ENCODE measurements at places on chromosomes 1 and 21.

GRCh38 chr21:27134516-27134915 lies 167.6 kb upstream of the ADAMTS5 start:
- DNase-seq = no peak

DNA sequence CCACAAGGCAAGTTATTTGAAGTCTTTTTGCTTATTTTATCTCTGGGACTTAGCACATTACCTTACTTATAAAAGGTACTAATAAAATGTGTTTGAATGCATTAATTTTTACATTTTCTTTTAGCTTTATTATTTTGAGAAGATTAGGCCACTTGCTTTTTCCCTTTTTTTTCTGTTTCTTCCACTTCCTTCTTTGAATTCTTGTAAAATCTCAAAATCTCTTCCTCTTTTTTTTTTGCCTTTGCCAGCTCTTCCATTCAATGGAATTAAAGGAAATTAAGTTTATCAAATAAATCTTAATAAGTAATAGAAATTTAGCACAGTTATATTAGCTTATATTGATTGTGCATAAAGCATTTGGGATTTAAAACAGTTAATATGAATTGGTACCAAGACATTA lies 260.9 kb downstream of the SRGAP2C start:
- DNase-seq = no peak

- DNase-seq = no peak
Measured at GRCh38 chr1:224273641-224274040, 56.3 kb downstream of the NVL start.

GRCh38 chr1:35894656-35895055 lies 11.6 kb downstream of the AGO1 start:
- no peak for DNase-seq

DNA sequence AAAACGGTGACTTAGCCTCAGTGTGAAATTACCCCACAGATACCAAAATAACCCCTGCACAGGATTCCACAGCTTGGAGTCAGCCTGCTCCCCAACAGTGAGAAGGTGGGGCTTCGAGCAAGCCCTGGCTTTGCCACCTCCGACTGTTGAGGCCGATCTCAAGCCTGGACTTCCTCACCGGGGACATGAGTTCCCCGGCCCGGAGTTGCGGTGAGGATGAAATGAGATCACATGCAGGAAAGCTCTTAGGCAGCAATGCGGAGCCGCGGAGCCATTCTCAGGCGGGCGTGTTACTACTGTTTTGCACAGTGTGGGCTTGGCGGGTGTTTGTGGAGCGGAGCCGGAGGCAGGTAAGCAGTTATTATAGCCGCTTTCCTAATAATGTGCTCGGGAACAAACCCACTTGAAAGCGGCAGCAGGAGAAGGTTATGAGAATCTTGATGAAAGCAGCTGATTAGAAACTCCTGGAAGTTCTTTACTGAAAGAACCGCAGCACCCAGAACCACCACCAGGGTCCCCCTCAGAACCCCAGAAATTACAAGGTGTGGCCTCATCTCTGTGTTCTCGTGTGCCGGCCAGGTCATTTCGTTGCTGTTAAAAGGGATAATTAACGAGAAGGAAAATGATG lies 3.9 kb upstream of the CLSTN1 start:
- no peak for DNase-seq

DNA sequence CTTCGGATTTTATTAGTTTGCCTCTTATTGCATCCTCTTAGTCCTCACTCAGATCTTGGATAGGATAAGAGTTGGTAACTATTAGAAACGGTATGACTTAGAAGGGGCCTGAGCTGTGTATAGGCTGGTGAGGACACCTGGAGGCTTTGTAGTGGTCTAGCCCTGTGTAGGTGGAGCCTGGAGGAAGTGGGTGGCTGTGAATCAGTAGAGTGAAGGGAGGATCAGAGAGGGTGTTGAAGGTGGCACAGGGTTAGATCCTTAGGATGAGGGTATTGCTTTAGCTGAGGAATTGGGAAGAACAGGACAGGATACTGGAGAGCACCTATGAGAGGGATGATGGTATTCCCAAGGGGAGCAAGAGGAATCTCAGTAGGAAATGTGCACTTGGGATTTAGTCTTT lies 5.7 kb downstream of the VANGL1 start:
- no peak for DNase-seq

GRCh38 chr21:31216206-31216605 lies 127.9 kb downstream of the TIAM1 start:
- DNase-seq = no peak

- no peak for DNase-seq
Measured at GRCh38 chr1:32106663-32107275, 1.1 kb upstream of the KPNA6 start.

DNA sequence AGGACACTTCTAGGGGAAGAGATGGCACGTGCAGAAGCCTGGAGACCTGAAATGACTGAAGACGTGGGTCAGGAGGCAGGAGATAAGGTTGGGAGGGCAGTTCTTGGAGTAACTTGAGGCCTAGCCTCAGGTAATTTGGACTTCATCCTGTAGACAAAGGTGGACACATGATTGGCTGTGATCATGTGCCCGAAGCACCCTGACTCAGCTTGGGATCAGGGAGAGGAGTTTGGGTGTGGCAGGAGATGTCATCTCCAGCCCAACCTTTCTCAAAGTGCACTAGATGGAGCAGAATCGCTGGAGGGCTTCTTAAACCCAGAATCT lies 1.5 kb downstream of the SLC66A1 start:
- no peak for DNase-seq

DNA sequence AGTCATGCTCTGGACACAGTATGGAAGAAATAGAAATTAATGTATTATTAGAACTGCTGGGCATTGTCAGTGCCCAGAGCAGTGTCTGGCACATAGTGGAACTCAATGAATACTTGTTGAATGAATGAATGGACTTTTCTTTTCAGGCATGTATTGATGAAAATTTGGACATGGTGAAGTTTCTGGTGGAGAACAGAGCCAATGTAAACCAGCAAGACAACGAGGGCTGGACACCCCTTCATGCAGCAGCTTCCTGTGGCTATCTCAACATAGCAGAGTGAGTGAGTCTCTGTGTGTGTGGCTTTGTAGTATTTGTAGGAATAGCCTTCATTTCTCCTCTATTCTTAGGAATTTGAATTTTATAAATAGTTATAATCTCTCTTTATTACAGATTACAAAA lies 68.1 kb downstream of the PPP1R12B start:
- DNase-seq = no peak

DNA sequence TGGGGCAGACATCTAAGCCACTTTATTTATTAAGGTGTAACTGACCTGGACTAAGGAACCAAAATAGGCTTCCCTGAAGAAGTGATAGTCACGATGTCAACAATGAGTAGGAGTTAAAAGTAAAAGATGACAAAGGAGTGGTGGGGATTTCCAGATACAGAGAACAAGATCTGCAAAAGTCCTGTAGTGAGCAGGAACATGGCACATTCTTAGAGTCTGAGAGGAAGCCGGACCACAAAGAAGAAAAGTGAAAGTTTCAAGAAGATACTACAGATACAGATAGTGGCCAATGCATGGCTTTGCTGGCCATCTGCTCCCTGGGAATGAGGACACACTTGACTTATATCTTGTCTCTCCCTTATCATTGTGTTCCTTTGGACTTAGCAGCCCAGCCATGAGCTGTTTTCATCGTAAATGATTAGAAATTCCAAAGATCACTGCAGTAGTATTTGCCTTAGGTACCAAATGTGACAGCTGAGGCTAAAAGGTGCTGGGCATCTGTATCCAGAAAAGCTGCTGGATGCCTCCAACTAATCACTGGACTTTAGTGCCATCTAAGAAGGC lies 302.4 kb upstream of the NR5A2 start:
- no peak for DNase-seq

- no peak for DNase-seq
Measured at GRCh38 chr1:76666499-76666898, 200.8 kb upstream of the ST6GALNAC5 start.

- no peak for DNase-seq
Measured at GRCh38 chr1:58981392-58981791, 197.5 kb upstream of the JUN start.

DNA sequence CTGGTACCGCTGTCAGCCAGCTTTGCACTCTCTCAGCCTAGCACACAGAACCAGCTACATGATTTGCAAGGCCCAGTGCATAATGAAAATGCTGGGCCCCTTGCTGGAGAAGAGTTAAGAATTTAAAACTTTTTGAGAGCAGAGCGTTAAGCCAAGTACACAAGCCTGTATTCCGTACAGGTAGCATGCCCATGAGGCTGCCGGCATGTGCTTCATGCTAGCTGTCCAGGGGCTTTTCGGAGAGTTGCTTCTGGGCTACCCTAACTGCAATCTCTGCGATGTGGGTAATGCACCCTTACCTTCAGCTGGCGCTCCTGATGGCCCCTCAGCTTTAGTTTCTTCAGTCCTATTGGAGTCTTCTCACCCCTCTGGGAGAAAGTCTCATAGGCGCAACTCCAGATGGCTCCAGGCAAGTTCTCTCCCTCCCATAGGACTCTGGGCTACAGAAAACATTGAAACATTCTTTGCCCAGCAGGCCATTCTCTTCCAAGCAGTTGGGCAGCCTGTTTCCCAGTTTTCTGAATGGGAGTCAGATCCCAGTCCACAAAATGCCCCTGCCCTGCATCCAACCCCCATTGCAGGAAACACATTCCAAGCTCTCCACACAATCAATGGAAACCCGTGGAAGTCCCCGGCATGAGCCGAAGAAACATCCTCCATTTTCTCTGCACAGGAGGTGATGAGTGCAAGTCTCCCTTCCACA lies 5.7 kb upstream of the AKT3 start:
- DNase-seq = no peak

- no peak for DNase-seq
Measured at GRCh38 chr21:45996311-45997204, 15.0 kb downstream of the COL6A1 start.

- no peak for DNase-seq
Measured at GRCh38 chr1:59541161-59541560, 244.3 kb downstream of the FGGY start.

GRCh38 chr1:109976762-109977161 lies 7.8 kb upstream of the AHCYL1 start:
- no peak for DNase-seq

DNA sequence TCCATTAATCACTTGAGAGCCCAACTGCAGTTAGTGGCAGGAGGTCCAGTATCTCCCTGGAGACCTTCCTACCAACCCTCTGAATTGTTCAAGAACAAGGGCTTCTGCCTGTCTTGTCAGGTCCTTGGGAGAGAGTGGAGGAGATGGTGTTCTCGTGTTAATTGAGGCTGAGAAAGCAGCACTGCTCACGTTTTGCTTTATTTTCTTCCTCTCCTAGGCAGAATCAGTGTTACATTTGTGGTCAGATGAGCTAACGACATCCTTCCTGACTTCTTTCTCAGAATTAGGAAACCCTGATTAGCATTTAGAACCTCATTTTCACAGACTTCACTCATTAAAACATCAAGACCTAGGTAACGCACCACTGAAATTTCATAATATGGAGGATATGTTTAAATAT lies 26.4 kb upstream of the LRIG2 start:
- no peak for DNase-seq
